Cerebellar cortex (tissue), 1 donor: ENCODE measurements at places on chromosomes 4 and X.

DNA sequence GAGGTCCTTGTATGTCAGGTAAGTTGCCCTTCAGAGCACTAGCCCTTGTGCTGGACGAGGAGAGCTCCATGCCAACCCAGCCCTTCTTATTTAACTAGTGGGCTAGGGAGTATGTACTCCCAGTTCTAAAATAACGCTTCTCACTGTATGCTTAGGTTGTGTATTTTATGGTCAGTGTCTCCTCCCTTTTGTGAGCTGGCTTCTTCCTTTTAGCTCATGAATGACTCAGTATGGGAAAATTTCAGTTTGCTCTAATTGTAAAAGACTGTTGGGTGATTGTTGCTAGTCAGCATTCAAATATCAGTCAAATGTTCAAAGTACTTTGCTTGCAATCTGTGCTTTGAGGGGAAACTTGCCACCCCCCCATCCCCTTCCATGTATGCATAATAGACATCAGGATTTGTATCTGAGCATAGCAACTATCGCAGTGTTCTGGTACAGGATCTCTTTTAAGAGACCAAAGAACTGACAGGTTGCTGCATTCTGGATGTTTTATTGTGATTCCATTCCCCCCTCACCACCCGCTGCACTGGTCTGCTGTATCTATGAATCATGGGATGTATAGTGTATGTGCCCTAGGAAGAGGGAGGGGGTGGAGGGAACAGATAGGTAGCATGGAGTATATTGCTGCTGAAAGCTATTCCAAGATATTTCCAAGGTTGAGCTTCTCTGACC, 34.7 kb downstream of the DLG3 start:
- DNase-seq, result no peak

- no peak for DNase-seq
Observed at GRCh38 chrX:65696613-65697012, 29.2 kb downstream of the MSN start.

- DNase-seq, result no peak
Observed at GRCh38 chr4:33837043-33837838, 2407.1 kb downstream of the ARAP2 start.

GRCh38 chr4:101018836-101019235, 328.5 kb downstream of the PPP3CA start:
- no peak for DNase-seq

- no peak for DNase-seq
Observed at GRCh38 chr4:31548021-31548420, 827.9 kb downstream of the PCDH7 start.

DNA sequence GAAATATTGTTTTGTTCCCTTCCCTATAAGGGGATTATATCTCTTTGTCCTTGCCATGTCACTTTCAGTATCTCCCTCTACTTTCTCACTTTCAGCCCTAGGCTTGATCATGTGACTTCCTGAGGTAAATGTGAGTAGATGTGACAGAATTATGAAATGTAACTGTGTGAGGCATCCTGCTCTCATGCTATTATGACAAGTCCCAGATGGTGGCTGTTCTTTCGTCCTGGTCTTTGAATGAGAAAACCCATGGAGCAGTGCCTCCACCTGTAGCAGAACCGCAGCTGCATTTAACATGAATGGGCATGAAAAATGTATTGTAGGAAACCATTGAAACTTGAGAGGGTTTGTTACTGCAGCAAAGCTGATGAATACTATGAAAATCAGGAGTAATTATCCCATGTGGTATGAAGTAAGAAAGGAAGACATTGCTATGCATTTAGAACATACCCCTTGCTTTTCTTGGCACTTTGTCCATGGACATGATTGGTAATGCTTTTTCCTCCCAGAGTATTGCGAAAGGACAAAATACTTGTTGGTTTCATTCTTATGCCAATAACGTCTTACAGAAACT, 202.2 kb upstream of the GPRIN3 start:
- DNase-seq, result no peak

DNA sequence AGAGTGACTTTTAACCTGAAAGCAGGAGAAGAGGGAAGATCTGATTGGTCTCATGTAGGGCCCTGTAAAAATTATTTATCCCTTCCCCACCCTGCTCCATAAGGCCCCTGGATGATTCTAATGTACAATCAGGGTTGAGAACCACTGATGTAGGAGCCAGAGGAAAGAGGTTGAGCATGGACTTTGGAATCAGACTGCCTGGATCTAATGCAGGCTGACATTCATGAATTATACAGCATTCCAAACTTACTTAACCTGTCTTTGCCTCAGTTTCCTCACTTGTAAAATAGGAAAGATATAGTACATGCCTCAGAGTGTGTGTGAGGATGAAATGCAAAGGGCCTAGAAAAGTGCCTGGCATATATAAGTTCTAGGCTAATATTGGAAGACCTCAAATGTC, 47.0 kb downstream of the STX18 start:
- no peak for DNase-seq
